ENCODE measurements at places on chromosomes 1 and 21.
A peak's percentile ranks its signal among the peaks of the same experiment; 100 is the strongest.

DNA sequence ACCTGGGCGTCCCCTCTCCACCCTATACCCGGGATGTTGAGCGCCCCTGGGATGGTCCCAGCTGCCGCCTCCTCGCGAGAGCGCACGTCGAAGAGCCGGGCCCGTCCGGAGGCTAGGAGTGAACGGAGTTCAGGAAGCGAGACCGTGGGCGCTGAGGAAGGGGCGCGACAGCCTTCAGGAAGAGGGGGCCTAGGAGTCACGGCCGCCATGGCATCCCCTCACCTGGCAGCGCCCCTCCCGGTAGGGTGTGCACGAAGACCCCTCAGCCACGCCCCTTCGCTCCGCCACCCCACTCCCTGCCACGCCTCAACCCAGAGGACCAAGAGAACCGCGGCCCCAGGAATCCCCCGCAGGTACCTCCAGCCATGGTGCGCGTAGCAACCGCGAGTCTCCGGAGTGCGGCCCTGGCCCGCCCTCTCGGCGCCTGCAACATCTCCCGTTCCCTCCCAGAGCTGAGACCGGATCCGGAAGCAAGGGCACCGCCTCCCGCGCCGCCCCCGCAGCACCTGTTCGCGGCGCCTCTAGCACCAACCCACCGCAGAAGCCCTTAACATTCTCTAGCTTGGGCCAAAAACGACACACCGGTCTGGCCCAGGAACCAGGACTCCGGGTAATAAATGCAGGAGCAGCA, at the start of gene TSTD1:
Gene TSTD1 (minus strand): TSS at position 442 of the 631 bp plus-strand sequence. CDS start 75 bp downstream, at position 367.
- DNase-seq = no peak

- DNase-seq = no peak
These were observed 39.3 kb downstream of the AGPAT3 start for GRCh38 chr21:43904331-43904781.

- no peak for DNase-seq
These were observed 912 bp upstream of the PKNOX1 start for GRCh38 chr21:42973309-42973990.

GRCh38 chr1:201020721-201021629, 2.5 kb downstream of the KIF21B start:
- peak; percentile 15 for DNase-seq

GRCh38 chr21:42724226-42724920, 71.0 kb downstream of the PDE9A start:
- peak; percentile 88 for DNase-seq

- no peak for DNase-seq
These were observed 193.0 kb upstream of the DPYD start for GRCh38 chr1:98113811-98114210.

DNA sequence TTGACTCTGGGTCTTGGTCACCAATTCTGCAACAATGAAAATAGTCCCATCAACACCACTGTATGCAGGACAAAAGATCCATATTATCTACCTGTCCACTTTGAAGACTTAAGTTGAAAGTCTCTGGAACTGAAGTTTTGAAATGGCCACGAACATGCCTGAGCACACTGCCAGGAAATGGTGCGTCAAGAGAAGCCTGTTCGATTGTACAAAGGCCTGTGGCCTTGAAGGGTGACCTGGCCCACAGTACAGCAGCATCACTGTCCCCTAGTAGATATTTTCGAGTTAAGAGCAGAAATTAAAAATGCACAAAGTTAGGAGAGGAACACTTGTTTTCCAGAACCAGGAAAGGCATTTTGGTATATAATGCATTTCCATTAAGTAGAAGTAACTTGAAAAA, 78.5 kb downstream of the BACH1 start:
- no peak for DNase-seq

GRCh38 chr1:96588416-96588995, 133.1 kb upstream of the PTBP2 start:
- DNase-seq = no peak

- peak; percentile 18 for DNase-seq
These were observed 89.0 kb upstream of the BCAR3 start for GRCh38 chr1:93770640-93771039.
